ENCODE measurements at places on chromosomes 1 and 21.

DNA sequence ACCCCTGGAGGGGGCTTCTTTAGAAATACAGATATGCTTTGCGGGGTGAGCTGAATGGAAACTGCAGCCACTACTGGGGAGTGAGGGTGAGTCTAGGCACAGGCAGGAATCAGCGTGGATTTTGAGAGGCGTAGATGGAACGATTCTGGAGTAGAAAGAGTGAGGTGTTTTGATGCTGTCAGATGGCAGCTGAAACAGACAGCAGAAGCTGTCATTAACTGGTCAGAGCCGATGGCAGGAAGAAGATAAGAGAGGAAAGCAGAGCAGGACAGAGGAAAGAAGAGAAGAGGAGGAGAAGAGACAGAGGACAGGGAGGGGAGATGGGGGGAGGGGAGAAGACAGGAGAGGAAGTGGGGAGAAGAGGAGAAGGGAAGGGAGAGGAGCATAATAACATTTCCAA is 138.5 kb downstream of the LRIG2 start:
- DNase-seq, result no peak

DNA sequence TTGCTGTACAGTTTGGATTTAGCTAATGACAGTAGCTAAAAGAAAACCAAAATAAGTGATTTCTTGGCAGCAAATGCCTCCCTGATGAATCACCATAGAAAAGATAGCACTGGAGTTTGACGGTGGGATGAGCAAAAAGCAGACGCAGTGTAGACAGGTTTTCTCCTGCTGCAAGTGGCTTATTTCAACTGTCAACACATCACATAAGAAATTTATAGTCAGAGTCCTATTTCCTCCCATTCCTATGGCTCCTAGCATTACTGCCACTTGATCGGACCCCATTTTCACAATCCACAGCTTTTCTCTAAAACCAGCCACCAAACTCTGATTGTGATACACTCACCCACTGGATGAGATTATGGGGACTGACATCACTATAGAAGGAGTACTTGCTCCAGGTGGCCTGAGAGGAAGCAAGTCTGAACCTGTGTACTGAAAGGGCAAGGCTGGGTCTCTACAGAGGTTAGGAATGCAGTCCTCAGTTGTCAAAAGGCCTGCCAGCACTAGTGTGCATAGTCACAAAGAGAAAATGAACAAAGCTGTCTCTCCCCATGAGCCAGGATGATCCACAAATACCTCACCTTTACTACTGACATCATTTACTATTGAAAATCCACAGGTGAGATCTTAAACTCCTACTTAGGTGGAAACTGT is 359.8 kb downstream of the LTN1 start:
- DNase-seq, result no peak

GRCh38 chr1:219534991-219535390 is 77.9 kb downstream of the ZC3H11B start:
- no peak for DNase-seq

GRCh38 chr1:97384294-97384968 is 536.4 kb downstream of the DPYD start:
- no peak for DNase-seq

DNA sequence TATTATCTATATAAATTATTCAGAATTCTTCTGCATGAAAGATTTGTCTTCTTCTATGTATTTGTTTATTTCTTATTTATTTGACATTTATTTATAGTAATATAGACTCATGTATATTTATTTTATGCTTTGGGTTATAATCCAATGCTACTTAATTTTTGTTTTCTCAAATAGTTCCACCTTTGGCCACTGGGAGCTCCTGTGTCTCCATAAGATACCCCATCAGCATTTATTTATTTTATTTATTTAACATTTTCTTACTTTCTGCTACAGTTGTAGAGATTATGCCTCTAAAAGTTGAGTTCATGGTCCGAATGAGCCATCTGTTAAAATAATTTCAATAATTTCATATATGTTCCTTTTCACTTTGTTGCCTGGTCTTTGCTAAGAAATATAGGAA is 289.4 kb downstream of the ADGRL2 start:
- DNase-seq, result no peak

- DNase-seq, result no peak
Observed at GRCh38 chr1:24204116-24204515, 17.0 kb upstream of the IFNLR1 start.

GRCh38 chr21:38815060-38815405 is 9.3 kb downstream of the ETS2 start:
- DNase-seq, result no peak

DNA sequence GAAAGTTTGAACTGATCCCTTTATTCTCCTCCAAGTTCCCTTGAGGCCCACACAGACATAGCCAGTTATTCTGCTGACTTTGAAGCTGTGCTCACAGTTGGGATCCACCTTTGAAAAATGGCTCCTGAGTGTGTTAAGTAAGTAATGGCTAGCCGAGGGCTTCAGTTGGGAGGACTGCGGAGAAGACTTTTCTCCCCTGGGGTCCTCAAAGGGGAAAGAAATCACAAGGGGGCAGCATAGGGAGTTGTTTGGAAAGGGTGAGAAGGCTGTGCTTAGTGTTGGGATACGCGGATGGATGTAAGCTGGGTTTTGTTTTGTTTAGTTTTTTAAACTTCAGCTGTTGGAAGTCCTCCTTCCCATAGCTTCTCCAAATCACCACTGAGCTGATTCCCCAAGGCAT is 8.3 kb downstream of the PGM1 start:
- DNase-seq, result no peak

- DNase-seq, result no peak
Observed at GRCh38 chr1:100164216-100164615, 13.8 kb downstream of the LRRC39 start.

GRCh38 chr21:42216726-42217572 is 2.0 kb upstream of the ABCG1 start:
- DNase-seq, result no peak

GRCh38 chr1:50350868-50351267 is 72.4 kb downstream of the DMRTA2 start:
- no peak for DNase-seq

DNA sequence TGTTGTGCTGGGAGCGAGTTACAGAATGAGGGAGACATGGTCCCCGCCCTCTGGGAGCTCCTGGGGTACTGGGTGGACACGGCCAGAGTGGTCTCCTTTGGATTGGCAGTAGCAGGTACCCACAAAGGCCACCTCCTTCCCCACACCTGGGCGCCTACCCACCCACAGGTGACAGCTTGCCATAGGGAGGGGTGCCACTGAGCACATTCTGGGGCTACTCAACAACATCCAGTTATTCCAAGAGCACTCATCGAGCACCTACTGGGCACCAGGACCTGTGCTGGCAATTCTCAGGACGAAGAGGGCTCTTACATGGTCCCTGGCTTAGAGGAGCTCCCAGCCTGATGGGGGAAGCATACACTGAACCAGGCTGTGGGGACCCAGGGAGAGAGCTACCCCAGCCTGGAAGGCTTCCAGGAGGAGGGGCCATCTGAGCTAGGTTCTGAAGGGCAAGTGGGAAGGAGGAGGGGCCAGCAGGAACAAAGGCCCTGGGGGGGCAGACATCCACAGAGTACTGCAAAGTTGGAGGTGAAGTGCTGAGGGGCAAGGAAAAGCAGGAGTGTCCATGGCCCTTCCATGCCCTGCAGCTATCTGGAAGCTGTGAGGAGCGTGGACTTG is 22.0 kb downstream of the MRPL37 start:
- DNase-seq, result no peak

DNA sequence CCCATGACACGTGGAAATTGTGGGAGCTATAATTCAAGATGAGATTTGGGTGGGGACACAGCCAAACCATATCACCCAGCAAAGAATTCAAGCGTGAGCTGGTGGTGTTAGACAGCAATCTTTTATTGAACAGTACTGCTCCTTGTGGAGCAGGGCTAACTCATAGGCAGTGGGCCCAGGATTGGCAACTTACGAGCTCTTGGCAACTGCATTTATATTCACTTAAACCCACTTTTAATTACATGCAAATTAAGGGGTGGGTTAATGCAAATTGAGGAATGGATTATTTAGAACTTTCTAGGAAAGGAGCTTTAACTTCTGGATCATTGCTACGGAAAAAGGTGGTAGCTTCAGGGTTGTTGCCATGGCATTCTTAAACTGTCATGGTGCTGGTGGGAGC is 135.6 kb upstream of the KAZN start:
- no peak for DNase-seq

GRCh38 chr1:179888071-179888470 is 6.0 kb downstream of the TOR1AIP1 start:
- no peak for DNase-seq

GRCh38 chr1:232806186-232806510 is 932 bp downstream of the MAP10 start:
- no peak for DNase-seq

DNA sequence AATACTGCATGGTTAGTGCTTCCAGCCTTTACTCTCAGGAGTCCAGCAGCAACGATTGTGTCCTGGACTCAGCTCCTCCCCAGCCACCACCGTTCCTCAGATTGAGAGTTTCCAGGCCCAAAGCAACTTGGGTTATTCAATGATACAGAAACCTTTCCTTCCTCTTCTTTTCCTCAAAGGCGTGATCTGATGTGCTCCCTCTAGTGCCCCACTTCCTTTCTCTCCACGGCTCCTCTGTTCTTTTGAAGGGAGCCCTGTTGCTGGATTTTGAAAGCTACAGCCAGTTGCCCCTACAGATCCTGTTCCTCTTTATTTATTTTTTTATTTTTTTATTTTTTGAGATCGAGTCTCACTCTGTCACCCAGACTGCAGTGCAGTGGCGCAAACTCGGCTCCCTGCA is 14.1 kb downstream of the CRP start:
- DNase-seq, result no peak

DNA sequence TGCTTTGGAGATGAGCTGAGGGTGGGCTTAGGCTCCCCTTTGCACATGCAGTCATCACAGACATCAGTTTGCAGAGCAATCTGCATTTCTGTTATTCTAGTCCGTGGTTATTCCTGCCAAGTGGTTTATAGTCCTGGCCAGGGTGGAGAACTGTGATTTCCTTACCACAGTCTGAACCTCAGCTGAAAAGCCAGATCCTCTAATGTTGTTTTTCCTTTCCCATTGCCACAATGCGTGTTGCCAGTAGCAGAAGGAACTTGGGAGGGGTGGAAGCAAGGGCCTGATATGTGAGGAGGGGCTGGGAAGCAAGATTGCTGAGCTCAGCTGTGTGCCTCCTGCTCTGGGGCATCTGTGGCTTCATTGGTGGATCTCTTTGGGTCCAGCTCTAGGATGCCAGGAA is 18.0 kb upstream of the ST3GAL3 start:
- DNase-seq, result no peak

- no peak for DNase-seq
Observed at GRCh38 chr1:5681654-5682053, 310.6 kb downstream of the NPHP4 start.

GRCh38 chr1:187509091-187509490 is 680.3 kb downstream of the PLA2G4A start:
- DNase-seq, result no peak

GRCh38 chr1:199353906-199354305 is 673.6 kb upstream of the NR5A2 start:
- no peak for DNase-seq

DNA sequence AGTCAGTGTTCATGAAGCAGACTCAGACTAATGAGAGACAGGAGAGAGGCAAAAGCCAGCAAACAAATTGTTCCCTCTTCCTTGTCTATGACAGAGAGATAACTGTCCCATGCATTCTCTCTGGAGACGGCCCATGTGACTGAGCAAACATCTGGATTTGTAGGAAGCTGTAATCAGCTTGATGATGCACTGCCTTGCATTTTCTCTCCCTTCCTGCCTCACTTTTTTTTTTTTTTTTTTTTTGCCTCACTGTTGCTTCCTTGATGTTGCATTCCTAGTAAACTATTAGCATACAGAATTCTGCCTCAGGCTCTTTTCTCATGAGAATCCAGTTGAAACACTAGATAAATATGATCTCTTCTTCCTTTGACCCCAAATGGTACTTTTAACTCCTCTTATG is 134.5 kb downstream of the HHIPL2 start:
- no peak for DNase-seq

GRCh38 chr1:103372866-103373265 is 152.6 kb upstream of the RNPC3 start:
- no peak for DNase-seq

- no peak for DNase-seq
Observed at GRCh38 chr1:16153999-16154673, 1.7 kb downstream of the EPHA2 start.

- DNase-seq, result no peak
Observed at GRCh38 chr21:45557616-45558043, 15.4 kb upstream of the SLC19A1 start.

GRCh38 chr1:4462831-4463484 is 191.5 kb upstream of the AJAP1 start:
- DNase-seq, result no peak

DNA sequence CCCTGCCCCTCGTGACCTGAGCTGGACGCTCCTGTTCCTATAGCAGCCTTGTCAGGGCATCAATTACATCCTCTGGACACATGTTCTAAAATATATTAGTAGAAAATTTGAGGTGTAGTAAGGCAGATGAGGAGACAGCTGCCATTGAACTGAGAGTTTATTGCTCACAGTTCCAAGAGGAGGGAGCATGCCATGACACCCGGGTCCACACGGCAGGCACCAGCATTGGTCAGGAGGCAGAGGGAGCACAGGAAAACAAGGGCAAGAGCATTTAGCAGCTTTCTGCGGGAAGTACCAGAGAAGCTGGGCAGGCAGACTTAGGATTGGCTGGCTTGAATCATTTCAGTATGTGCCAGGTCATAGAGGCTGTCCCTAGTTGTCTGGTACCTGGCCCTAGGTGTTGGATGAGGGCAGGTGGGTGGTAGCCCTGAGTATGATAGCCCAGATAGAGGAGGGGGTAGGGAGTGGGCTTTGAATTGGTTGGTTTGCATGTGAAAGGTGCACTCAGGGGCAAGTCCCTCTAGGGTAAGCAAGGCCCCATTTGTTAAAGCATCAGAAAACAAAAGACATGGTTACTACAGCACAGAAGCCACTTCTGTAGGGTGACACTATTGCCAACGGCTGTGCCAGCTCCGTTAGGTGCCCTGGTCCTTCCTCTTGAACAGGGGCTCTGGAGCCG is 223.6 kb upstream of the RAB4A start:
- no peak for DNase-seq

GRCh38 chr1:118934706-118935105 is 53.4 kb downstream of the TBX15 start:
- DNase-seq, result no peak

- no peak for DNase-seq
Observed at GRCh38 chr1:66532798-66533783, 862 bp upstream of the SGIP1 start.

Measured in activated CD4-positive, alpha-beta T cell treated with anti-CD3 and anti-CD28 coated beads for 24 hours (primary cell).